Activated gamma-delta T cell treated with Interleukin-2 at 50 U/mL for 16 hours (primary cell): ENCODE measurements at places on chromosomes 2 and 18.

GRCh38 chr2:26224095-26224494 lies 20.3 kb downstream of the HADHA start:
- no peak for DNase-seq

- DNase-seq: no peak
Observed at GRCh38 chr2:65639156-65639864, 206.9 kb upstream of the SPRED2 start.

GRCh38 chr2:108805782-108806181 lies 19.2 kb downstream of the CCDC138 start:
- no peak for DNase-seq

GRCh38 chr2:234741976-234742375 lies 209.8 kb upstream of the SH3BP4 start:
- no peak for DNase-seq

- DNase-seq: no peak
Observed at GRCh38 chr2:206442474-206442832, 879 bp upstream of the ADAM23 start.

DNA sequence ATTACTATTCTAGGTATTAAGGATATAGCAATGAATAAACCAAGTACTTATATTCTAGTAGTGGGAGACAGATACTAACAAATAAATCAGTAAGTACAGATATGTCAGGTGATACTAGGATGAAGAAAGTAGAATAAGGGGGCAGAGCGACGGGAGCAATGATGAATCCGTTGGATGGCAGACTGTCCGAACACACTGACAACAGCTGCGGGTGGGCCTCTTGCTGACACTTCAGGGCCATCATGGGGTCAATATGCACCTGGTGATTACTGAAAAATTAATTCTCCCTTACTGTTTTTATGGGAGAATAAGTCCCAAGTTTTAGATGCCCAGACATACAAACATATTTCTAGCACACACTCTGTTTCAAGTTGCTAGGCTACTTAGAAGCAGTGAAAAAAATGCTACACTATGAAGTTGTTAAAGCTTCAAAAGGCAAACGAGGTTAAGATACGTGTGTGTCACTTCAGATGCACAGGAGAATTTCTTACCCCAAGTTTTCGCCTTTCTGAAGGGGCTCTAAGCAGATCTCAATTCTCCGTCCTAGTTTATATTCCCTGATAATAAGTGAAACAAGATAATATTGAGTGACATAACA lies 78.7 kb downstream of the USP40 start:
- DNase-seq: no peak

DNA sequence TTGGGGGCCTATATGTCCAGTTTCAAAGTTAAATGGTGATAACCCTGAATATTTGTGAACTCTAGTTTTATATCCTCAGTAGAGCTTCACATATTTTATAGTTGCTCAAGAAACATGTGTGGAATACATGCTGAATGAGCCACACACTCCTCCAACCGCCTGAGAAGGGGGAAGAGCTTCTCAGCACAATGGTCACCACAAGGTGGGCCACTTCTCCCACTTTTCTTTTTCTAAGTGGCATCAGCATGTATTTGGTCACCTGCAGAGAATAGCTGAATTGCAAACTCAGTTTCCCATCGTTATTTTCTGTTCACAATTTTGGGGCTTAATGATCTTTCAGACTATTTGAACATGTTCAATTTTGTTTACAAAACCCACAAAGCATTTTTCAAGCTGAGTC lies 340.5 kb downstream of the PARD3B start:
- DNase-seq: no peak

GRCh38 chr18:9453283-9453682 lies 22.0 kb upstream of the RALBP1 start:
- no peak for DNase-seq

- DNase-seq: no peak
Observed at GRCh38 chr2:134360745-134361487, 107.0 kb downstream of the MGAT5 start.

DNA sequence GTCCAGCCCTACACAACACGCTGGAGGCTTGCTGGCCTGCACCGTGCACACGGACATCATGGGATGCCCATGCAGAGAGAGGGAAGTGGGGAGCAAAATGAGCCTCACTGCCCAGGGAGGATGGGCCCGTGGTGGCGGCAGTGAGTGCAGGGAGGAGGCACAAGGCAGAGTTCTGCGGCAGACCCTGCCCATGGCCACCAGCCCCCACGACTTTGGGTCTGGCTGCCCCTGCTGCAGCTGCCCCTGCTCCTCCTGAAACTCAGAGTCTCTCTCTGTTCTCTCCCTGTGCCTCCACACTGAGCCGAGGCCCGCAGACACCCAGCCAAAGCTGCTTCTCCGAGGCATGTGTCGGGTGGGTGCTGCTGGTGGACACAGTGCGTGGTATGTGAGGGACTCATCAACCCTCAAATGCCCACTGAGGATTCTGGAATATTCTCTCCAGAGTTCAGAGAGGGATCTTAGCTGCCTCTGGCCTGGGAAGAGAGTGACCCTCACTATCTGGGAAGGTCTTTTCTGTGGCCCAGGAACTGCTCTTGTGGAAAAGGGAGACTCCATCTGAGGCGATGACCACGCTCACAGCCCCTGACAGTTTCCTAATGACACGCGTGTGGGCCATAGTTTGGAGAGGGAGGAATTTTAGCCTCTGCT lies 45.1 kb upstream of the HPCAL1 start:
- no peak for DNase-seq

GRCh38 chr2:43643680-43644079 lies 6.6 kb downstream of the PLEKHH2 start:
- no peak for DNase-seq

DNA sequence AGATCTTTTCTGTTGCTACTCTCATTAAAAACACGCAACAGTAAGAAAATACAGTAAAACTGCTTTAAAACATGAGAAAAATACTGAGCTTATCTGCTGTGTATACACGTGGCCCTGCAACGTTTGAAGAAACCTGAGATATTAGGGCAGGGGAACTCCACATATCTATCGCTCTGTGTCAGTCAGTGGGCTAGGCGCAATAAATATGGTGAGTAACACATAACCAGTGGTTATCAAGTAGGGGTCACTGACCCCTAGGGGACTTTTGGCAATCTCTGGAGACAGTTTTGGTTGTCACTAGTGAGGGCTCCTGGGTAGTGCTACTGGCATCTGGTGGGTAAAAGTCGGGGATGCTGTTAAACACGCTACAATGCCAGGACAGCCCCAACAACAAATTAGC lies 14.9 kb downstream of the STAT1 start:
- DNase-seq: no peak

DNA sequence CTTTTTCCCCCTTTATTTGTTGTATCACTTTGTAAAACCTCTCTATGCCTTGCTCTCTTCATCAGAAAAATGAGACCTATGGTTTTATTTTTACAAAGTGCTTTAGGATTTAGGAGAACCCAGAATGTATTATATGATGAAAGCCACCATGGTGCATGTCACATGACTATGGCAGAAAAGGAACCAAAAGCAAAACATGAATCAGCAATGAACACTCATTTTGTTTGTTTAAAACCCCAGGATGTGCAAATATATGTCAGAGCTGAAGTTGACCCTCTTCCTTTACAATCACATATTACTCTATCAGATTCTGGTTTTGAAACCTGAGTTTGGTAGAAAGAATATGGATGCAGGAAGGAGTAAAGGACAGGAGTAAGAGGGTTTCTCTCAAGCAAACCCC lies 70.0 kb downstream of the FIGN start:
- no peak for DNase-seq

DNA sequence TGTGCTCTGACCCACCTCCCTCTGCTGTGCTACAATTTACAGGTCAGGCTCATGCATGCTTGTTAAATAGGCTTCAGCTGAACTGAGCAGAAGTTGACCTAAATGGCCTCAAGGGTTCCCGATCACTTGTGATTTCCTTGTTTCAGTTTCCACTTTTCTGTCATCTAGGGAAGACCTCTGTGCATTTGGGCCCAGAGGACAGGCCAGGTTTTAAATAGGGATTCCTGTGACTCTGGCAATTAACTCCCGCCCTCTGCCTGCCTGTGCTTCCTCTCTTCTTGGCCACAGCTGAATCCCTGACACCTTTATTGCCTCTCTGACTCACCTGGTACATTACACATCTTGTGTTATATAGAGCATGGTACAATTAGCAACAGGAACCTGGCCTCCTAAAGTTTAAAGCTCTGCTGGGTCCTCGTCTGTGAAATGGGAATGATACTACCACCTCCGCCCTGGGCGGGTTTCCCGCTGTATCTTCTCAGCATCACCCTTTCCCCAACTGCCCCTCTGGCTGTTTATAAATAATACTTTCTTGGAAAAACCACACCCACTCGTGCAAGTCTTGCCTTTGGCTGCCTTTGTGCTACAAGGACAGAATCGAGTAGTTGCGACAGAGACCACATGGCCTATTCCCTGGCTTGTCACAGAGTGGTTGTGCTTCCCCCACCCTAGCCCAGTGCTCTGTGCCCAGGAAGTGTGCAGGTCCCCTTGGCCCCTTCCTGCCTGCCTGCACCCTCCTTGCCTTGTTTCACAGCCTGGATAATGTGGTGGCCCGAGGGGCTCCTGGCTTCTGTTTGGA lies 7.9 kb downstream of the CABLES1 start:
- DNase-seq: no peak

DNA sequence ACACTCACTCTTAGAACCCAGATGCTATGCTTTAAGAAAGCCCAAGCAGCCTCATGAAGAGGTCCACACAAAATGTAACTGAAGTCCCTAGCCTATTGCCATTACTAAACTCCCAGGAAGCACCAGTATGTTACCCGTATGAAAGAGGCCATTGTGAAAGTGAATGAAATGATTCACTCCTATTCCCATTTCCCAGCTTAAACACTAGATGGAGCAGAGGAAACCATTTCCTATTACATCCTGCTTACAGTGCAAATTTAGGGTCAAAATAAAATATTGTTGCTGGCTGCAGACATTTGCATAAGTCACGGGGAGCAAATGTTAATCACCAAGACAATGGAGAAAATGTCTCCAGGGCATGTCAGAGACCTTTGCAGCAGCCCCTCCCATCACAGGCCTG lies 989.7 kb upstream of the CRIM1 start:
- no peak for DNase-seq

DNA sequence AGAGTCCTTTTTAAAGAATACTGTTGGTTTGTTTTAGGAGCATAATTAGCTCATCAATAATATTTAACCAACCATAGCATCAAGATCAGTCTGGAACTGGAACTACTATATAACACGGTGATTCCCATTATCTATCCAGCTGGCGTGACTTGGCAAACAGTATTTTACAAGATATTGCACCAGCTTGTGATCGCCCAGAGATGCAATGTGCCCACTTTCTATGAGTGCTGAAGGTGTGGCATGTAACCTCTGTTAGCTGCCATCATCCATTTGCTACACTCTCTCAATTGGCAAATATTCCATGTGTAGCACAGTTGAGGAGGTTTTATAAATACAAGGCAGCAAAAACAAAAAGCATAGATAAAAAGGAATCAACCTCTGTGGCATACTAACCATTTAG lies 64.9 kb downstream of the FIGN start:
- no peak for DNase-seq

DNA sequence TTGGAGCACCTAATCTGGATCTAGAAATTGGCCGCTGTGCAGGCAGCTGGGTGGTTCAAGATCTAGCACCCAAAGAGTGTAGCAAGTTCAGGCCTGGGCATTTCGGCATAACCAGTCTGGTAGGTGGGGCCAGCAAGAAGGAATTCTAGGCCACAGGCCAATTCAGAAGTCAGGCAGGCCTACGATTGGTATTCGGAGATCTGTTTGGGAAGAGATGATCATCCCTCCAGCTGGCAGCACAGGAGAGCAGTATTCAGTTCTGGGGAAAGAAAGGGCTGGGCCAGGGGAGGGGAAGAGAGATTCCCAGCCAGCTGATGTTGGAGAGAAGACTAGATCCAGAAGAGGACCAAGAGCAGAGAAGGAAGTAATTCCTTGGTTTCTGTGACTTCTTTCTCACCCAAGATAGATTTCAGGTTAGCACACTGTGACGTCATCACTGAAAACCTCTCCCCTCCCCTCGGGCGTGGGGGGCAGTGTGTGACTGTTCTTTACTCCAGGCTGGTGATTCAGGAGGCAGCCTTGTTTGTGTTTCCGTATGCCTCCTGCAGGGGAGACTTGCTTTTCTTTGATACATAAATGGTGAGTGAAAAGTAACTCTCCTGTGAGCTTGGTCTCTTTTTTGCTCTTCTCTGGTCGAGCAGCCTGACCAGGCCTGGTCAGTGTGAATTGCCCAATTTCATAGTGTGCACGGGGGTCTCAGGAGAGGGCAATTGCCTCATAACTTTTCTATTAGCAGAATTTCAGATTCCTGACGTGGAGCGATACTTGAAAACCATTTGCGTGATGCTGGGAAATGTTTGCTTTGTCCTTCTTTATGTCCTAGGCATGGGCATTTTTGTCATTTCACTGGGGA lies 61.1 kb downstream of the MEIS1 start:
- no peak for DNase-seq

- DNase-seq: no peak
Observed at GRCh38 chr2:133682347-133682746, 114.1 kb upstream of the NCKAP5 start.

DNA sequence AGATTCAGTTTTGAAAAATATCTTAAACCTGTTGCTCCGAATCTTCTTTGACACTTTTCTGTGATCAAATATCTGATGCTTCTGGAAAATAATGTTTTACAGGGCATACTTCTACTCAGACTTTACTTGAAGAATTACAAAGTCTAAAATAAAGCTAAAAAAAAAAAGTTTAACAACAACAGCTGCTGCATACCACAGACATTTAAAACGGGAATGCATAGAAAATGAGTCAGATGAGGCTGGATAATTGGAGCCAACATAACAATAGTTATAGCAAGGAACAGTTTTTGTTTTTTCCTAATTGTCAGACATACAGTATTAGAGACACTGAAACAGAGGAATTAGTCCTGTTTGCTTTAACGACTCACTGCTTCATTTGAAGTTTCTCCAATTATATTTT lies 1090.2 kb downstream of the SUCLG1 start:
- no peak for DNase-seq

- no peak for DNase-seq
Observed at GRCh38 chr18:8654503-8655451, 45.5 kb downstream of the RAB12 start.

- no peak for DNase-seq
Observed at GRCh38 chr2:213241817-213242216, 42.4 kb upstream of the SPAG16 start.

DNA sequence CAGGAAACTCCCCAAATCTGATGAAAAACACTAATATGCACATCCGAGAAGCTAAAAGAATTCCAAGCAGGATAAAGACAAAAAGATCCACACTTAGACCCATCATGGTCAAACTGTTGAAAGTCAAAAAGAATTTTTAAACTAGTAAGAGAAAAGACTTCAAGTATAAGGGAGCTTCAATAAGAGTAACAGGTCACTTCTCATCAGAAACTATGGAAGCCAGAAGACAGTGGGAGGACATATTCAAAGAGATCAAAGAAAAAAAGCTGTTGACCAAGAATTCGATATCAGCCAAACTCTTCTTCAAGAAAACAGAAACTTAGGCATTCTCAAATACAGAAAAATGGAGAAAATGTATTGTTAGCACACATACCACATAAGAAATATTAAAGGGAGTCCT lies 50.4 kb downstream of the ZC3H8 start:
- DNase-seq: no peak

GRCh38 chr18:47585136-47585535 lies 333.7 kb upstream of the SKOR2 start:
- no peak for DNase-seq
